ENCODE measurements at places on chromosomes 6 and 20.
A peak's percentile ranks its signal among the peaks of the same experiment; 100 is the strongest.

DNA sequence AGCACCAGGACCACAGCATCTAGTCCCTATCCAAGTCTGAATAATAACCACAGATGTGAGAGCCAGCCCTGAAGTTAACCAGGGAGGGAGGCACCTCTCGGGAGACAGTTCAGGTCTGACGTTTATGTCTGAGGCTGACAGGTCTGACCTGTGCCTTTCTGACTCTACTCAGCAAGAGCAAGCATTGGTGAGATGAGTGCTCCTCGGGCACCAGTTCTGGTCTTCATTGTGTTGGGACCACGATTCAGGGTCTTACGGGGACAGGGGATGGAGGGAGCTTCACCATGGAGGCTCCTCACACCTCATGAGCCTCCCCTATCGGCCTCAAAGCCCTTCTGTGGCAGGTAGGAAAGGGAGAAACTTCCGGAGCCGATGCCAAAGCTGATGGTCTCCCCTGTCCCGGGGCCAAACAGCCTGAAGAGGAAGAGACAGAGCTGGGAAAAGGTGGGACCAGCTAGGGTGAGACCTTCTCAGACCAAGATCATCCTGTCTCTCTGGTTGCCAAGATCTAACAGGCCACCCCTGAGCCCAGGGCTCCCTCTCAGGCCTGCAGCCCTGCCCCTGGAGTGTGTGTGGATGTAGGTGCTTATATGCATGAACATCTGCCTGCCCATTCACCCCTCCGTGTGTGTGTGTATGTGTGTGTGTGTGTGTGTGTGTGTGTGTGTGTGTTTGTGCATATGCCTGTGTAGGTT is 170.5 kb downstream of the VEGFA start:
- no peak for DNase-seq

DNA sequence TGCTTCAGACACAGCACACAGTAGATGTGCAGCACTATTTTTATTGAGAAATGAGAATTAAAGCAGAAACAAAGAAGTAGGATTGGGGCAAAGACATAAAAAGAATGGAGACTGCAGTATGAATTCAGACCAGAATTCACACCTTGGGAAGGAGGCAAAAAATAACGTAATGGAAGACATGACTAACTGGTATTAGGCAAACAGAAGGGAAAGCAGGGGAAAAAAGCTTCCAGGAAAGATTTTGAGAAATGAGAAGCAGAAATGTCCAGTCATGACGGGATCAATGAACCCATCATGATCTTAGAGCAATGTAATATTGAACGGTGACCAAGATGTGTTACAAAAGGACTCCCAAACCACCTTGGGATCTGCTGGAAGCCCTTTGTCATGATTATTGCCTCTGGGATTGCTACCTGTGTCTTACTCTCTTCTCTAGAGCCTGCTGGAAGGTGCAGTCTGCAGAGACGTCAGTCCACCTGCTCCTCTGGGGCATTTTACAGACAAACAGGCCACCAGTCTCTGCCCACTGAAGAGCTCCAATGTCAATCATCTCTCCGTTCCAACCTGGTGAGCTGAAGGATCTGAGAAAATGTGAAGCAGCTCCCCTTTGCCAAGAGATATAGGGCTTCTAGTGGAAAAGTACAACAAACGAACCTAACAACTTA is 8.7 kb downstream of the NUDT3 start:
- DNase-seq = no peak

- DNase-seq = no peak
These were observed 4.6 kb downstream of the ZNF184 start for GRCh38 chr6:27468334-27468733.

- DNase-seq = no peak
These were observed 3.4 kb downstream of the PRELID3B start for GRCh38 chr20:59039233-59039632.

DNA sequence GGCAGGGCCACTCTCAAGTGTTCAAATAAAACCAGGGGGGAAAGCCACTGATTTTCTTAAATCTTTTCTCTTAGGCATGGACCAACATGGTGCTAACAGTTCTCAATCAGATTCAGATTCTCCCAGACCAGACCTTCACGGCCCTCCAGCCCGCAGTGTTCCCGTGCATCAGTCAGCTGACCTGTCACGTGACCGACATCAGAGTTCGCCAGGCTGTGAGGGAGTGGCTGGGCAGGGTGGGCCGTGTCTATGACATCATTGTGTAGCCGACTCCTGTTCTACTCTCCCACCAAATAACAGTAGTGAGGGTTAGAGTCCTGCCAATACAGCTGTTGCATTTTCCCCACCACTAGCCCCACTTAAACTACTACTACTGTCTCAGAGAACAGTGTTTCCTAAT is 41.5 kb upstream of the SMIM28 start:
- no peak for DNase-seq

DNA sequence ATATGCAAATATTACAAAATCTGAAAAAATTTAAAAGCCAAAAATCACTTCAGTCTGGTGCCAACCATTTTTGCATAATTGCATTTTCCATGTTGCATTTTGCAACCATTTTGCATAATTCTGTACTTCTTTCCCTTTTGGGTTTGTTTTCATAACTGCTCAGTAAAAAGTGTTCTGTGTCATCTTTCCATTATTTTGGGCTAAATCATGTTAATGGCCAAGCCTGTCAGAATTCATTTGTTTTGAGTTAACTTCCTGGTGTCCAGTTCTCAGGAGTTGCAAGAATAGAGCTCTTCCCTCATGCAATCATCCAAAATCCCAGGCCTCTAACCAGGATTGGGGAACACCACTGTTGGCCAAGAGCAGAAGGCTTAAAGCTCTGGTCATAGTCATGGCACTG is 133.6 kb downstream of the MTHFD1L start:
- no peak for DNase-seq

GRCh38 chr6:27474172-27474465 is 1.2 kb upstream of the ZNF184 start:
- no peak for DNase-seq

DNA sequence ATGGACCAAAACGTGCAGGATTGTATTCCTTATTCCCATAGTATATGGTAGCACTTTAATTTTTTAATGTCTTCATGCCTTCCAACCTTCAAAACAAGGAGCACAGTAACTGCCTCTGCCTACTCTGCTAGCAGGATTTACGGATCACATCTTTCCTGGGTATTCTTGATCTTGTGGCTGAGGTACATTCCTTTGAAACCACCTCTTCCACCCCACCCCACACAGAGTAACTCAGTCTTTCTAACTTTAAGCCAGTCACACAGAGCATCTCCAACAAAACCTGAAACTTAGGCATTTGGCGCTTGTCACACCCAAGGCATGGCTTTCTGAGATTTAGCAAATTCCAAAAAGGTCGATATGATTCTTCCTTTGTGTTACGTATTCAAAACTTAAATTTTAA is 2.3 kb upstream of the ID4 start:
- DNase-seq = no peak

GRCh38 chr20:289693-290083 is 862 bp downstream of the C20orf96 start:
- DNase-seq = no peak

DNA sequence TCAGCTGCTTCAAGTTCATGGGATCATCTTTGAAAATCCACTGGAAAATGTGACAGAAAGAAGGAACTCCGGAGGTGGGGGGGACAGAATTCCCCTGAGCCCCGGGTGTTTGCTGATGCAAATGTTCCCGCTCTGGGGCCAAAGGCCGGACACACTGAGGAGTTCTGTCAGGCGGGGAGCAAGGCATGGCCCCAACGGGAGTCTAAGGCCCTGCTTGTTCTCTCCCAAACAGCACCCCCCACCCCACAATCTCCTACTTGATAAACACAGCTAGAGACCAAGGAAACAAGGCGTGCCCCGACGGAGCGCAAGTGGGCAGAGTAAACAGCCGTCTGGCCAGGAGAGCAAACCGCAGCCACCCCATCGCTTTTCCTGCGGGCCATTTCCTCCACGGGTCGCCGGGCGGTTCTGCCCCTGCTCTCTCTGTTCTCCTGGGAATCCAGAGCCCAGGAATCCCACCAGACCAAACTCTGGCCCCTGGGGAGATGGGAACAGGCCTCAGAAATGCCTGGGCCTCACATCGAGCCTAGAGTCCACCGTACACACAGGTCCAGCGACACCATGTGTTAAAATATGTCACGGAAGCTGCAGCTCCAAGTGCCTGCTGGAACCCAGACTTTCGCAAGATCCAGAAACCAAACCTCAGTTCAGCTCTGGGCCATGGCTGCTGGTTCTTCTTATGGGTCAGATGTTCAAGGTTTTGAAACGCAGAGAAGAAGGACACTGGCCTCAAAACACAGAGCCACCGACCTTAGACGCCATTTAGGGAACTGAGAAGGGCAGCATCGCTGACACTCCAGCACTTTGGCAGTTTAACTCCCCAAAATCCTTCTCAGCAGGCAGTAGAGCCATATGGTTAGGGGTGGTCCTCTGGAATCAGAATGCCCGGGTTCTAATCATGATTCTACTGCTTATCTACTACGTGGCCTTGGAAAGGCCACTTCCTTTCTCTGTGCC is 104.2 kb downstream of the PREX1 start:
- DNase-seq = no peak

DNA sequence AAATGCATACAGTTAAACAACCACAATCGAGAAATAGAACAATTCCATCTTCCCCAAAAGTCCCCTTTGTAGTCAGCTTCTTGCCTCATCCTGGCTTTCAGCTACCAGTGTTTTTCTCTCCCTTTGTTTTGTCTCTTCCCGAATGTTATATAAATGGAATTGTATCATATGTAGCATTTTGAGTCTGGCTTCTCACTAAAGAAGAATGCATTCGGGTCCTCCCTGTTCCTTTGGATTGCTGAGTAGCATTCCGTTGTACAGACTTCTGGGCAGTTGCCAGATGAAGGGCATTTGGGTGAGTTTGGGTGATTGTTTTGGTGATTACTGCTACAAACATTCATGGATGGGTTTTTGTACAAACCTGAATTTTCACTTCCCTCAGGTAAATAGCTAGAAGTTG is 27.8 kb downstream of the PRPH2 start:
- DNase-seq = no peak

DNA sequence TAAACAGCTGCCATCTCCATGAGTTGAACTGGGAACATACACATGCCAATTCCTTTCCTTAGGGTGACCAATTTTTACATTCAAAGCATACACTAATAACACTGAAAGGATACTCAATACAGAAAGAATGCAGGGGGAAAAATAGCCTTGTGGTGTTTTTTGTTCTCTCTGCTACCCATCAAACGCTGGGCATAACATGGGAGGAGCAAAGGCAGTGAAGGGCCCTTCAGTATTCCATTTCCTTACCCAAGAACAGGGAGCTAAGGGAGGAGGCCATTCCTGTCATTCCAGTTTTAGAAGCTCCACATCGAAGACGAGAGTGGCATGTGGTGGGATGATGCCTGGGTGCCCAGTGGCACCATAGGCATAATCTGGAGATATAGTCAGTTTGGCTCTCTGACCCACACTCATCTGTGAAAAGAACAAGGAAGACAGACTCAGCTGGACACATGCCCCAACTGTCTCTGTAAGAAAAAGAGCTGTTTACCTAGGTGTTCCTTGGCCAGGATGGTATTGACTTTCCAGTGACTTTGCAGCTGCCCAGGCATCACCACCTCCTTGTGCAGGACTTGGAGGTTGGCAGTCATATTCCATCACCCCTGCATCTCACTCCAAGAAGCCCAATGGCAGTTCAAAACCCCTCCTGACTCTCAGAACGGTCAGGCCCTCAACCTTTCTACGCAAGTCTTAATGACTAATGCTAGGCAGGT is 20.9 kb downstream of the FKBP1A start:
- DNase-seq = no peak

GRCh38 chr6:44867571-44868334 is 460.4 kb upstream of the RUNX2 start:
- DNase-seq = no peak

- DNase-seq = no peak
These were observed 61.6 kb downstream of the KCNB1 start for GRCh38 chr20:49420811-49421295.

DNA sequence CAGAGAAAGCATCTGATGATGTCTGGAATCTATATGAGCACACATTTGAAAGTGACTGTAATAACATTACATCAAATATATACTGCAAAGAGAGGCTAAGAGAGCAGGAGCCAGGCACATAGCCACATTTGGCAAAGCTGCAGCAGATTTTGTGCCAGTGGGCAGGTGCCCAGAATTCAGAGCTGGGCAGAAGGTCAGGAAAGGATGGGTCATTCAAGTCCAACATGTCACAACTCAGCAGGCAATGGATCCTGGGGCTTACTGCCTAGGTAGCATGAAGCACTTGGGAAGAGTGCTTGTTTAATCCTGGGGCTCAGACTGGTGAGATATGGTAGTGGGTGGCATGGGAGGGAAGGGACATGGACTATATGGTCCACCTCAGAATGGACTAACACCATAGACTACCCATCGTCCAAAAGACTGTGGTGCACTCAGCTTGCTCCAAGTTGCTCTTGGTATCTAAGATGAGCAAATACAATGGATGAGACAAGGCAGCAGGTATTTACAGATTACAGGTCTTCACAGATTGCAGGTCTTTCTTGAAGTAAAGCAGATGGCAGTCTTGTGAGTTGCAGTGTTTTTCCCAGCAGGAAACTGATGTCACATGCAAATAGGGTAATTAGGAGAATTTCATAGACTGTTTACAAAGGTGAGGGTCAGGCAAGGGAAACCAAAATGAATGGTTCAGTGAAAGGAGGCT is 31.2 kb upstream of the SHLD1 start:
- DNase-seq = no peak

GRCh38 chr6:156848123-156848522 is 70.9 kb downstream of the ARID1B start:
- DNase-seq = no peak

DNA sequence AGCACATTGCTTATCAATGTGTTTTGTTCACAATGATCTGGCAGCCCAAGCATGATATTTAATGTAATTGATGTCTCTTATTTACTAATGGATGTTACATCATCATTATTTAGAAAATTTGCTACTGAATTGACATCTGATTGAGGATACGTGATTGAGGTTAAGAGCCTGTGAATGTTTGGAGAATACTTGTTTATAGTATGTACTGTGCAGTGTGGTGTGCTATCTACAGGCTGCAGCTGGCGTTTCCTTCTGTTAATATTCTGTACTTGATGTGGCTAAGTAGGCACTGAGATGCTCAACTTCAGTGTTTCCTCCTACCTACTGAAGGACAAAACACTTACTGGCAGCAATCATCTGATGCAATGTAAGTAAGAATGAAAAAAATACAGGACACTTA is 709.6 kb upstream of the FLRT3 start:
- no peak for DNase-seq

GRCh38 chr6:164398647-164399046 is 910.8 kb downstream of the C6orf118 start:
- no peak for DNase-seq

DNA sequence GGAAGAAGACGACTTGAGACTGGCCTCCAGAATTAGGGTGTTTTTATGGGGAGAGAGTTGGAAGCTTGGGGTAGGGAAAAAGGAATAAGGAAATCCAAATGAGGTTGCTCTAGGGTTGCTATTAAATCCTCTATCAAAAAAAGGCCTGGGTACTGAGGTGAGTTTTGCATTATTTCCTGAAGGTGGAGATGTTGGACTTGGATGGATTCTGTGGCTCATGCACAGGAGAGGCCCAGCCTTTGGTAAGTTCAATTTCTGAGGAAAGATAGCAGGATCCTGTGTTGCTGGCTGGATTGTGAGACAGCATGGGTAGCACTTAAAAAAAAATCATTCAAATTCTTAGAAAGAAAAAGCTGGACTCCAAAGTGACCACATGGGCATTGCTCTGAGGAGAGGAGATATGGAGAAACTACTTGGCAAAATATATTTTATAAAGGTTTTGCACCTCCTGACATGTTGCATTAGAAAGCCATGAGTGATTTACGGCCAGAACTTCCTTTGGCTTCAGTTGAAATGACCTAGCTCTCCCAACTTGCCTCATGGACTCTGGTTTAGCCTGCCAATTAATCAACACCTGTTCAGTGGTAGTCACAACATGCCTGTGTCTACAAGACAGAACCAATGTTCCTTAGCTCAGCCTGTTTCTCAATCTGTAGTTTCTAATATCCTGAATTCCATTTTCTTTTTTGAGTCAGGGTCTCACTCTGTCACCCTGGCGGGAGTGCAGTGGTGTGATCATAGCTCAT is 152.1 kb upstream of the RALGAPA2 start:
- peak; percentile 45 for DNase-seq

All from frontal cortex (tissue), 4 donors.